Dermis blood vessel endothelial cell (primary cell): ENCODE measurements at places on chromosomes 12 and 14.
A peak's percentile ranks its signal among the peaks of the same experiment; 100 is the strongest.

DNA sequence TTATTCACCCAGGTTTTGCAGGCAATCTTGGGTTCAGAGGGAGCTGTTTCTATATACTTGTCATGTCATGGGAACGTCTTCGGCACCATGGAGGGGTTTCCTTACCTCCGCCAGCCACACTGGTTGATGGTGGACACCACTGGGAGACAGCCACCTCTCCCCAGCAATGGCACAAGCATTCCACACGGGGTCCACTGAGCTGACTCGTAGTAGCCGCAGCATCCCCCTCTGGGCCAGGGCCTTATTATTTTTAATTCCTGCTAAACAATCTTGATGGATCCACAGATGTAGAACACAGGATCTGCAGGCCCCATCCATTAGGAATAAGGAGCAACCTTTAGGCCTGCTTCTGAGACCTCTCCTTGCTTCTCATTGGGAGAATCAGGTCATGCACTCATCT is 132.9 kb downstream of the DICER1 start:
- no peak for DNase-seq

DNA sequence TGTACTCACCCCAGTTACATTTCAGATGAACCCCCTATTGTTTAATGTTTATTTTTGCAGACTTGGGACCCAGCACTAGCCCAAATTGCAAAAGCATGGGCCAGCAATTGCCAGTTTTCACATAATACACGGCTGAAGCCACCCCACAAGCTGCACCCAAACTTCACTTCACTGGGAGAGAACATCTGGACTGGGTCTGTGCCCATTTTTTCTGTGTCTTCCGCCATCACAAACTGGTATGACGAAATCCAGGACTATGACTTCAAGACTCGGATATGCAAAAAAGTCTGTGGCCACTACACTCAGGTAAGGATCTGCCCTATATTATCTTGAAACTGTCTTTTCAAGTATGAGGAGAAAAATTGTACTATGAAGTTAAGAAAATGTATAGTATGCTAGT is 1.2 kb downstream of the GLIPR1 start:
- no peak for DNase-seq

- no peak for DNase-seq
Measured at GRCh38 chr12:8867009-8867408, 44.6 kb downstream of the A2ML1 start.

DNA sequence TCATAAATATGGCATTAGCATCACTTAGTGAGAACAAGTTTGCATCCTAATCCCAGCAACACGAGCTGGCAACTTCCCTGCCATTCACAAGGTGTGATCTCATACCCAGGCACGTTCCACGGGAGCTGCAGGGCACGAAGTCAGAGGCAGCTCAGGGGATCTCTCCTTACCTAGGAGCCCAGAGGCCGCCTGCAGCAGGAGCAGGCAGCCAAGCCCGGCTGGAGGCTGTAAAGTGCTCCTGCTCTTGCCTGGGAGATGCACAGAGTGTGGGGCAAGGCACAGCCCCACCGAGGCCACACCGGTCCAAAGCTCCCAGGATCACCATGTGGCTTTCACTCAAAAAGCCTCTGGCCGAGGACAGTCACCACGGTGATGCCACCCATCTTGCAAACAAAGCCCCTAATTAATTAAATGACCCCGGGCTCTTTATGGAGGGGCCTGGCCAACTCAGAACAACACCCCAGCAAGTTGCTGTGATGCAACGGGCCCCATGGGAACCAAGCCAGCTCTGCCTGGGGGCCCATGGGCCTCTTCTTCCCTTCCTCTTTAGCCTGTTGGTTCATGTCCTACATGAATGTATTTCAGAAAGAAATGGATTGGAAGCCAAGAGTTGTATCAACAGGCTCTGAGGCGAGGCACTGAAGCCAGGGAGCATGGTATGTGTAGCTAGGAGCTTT is 26.5 kb downstream of the NUAK1 start:
- no peak for DNase-seq

- no peak for DNase-seq
Measured at GRCh38 chr14:88143810-88144209, 138.9 kb downstream of the GPR65 start.

DNA sequence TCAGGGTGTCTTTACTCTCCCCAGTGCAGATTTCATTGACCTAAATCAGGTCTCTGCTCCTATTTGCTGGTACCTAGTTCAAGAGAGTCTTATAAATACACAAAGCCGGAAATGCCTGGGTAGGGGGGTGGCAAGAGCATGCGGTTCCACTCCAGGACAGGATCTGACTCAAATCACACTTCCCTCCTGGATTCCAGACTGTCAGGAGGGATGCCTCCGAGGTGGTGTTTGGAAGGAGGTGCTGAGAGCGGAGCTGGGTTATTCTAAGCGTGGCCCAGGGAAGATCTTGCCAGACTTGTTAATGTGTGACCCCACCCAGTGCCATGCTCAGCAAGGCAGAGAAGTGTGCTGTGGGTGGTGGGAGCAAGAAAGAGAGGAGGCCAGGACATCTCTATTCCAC is 49.8 kb downstream of the B4GALNT3 start:
- peak; percentile 87 for DNase-seq

- no peak for DNase-seq
Measured at GRCh38 chr12:120825337-120825736, 78.8 kb downstream of the SPPL3 start.

DNA sequence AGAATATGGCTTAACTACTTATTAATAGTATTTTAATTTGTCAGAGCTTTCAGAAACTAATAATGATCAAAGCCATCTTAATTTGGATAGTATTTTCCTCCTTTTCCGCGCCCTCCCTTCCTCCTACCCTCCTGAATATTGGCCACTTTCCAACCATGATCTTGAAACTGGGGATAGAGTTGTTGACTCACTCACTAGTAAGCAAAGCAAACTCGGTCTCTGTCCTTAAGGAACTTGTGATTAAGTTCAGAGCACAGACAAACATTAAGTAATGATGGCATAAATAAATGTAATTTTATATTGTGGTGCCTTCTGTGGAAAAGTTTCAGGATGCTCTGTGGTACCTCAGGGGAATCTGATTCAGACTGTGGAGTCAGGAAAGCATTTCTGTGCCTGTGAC is 75.7 kb downstream of the LRRK2 start:
- no peak for DNase-seq

- no peak for DNase-seq
Measured at GRCh38 chr12:24491968-24492367, 456.9 kb downstream of the BCAT1 start.

DNA sequence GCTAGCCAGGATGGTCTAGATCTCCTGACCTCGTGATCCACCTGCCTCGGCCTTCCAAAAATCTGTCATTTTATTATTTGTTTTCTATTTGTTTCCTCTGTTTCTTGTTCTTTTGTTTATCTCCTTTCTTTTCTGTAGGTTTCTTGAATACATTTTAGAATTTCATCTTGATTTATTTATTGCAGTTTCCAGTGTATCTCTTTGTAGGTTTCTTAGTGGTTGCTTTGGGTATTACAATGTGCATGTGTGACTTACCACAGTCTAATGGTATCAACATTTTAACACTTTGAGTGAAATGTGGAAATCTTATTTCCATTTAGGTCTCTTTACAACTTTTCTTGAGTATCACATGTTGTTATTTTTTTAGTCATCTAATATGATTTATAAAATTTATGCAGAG is 29.9 kb upstream of the MUCL1 start:
- no peak for DNase-seq

DNA sequence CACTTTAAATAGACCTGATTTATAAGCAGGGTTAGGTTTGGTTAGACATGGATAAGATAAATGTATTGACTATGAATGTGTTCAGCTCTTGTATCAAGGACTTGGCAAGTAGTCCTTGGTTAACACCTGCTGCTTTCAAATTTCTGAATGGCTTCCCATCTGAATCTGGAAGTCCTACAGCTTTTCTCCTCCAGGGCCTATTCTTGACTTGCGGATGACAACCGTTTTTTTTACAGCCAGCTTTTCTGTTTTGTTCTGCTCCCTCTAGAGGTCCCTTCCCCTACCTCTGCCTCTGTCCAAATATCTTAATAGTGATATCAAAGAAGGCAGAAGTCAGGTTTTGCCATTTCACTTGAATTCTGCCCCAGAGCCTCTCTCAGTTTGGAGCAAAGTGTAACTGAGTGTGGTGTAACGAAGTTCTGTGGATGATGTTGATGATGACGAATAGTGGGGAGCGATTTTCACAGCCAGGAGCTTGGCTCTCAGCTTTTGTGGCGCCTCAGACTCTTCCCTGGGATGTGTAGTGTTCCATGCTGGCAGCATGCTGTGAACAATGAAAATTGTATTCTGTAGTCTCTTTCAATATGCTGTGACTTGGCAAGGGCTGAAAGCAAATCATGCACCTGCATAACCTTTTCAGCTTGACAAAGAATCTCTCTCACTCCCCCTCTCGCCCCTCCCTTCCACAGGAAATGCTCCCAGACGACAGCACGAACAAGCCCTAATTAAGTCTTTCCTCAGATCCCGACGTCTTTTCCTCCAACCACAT is 5.0 kb upstream of the SLC4A8 start:
- DNase-seq: peak; percentile 56

GRCh38 chr14:74620497-74620921 is 8.5 kb upstream of the LTBP2 start:
- peak; percentile 97 for DNase-seq

DNA sequence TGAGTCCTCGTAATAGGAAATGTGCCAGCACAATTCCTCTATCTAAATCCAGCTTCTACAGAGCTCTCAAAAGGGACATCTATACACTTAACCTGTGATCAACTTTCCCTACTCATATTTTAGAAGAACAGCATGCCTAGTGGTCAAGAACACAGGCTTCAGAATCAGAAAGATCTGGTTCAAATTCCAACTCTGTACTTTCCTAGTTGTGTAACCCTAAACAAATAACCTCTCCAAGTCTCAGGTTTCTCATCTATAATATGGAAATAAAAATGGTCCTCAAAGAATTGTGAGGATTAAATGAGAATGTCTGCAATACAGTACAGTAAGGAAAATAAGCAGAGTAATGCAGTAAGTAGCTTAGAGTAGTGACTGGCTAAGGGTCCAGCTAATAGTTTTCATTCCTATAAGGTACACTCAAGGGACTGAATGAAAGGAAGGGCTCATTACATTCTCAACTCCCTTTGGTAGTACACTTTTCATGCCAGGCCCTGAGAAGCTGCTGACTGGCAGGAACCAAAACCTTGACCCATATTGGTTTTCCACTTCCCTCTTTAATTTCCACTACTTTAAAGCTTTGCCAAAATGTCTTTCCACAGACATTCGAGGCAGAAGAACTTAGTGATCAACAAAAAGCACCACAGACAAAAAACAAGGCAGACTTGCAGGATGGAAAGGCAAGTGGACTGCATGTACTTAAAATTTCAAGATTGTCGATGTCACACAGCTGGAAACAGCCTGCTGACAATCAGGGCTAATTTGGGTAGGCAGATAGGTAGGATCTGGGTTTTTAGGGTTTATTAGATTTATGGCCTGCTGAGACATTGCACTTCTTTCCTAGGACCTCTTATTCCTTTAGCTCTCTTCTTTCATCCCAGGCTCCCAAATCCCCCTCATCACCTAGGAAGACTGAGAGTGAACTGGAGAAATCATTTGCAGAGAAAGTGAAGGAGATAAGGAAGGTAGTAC is 4.3 kb downstream of the CCDC196 start:
- DNase-seq: no peak

DNA sequence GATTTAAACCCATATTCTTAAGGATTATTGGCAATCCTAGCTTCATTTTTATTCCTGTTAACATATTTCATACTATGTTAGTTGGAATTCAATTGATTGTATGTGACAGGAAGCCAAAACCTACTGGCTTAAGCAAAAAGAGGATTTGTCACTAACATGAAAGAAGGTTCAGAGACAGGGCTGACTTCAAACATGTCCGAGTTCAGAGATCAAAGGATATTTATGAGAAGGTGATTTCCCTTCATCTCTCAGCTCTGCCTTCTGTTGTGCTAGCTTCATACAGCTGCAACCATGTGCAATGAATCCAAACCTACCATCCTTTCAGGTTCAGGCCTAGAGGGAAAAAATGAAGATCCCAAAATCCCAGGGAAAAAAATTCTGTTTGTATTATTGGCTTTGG is 349.7 kb downstream of the ATP23 start:
- DNase-seq: no peak

DNA sequence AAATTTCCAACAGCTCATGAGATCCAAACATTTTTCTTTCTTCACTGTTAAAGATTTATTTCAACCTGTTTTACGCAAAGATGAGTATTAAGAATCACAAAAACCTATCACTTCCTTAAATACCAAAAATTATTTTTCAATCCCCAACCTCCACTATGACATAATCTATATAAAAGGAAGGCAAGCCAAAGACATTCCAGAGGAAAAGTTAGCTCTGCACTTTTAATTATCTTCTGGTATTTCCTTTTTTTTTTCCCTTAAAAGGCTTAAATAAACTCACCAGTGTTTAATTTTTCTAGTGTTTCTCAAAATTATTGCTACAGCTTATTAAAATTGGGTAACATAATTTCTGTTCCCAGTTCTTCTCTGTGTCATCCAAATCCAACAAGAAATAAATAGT is 75.9 kb downstream of the BMP4 start:
- peak; percentile 51 for DNase-seq

DNA sequence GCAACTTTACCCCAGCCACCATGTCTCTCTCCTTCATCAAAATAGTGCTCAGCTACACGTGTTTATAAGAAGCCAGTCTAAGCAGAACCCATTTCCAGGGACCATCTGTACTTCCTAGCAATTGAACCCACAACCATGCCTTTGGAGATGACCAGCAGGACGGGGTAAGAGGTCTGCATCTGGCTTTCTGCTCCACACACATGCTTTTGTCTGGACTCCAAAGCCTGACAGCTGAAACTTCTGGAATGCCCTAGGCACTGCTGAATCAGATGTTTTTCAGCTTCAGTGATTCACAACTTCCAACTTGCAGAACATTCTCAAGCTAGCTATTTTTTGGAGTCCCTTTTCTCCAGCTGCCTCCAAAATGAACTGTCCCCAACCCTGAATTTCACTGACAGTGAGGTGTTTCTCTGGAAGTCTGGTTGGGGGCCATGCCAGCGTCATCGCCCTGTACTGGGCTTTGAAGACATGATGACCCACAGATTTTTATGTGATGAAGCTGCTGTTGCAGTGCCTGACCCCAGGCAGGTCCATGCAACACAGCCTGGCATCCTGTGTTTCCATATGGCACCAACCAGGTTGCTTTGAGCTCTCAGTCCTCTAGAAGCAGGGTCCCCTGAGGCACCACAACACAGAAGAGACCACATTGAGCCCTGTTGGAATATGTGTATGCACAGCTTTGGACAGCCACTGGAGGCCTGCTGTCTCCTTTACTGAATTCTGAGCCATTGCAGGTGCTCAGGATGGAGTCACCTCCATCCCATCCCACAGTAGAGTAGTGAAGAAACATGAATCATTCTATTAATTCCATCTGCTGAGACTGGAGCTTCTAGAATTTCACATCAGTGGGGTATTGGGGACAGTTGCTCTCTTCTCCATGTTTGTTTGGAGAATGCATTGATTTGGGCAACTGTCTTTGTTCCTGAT is 80.2 kb downstream of the NUAK1 start:
- DNase-seq: no peak

GRCh38 chr12:110403976-110404682 is 621 bp upstream of the ANAPC7 start:
- peak; percentile 77 for DNase-seq

- peak; percentile 99 for DNase-seq
Measured at GRCh38 chr14:61147831-61148549, 133.1 kb downstream of the TMEM30B start.
